Motor neuron (in vitro differentiated cells): ENCODE measurements at places on chromosomes 7 and 10. TPM values are rescaled to one million over a fixed set of nuclear protein-coding genes. Genes with fewer than 3 reads are reported as not detected.

GRCh38 chr7:107206136-107206535 is 37.3 kb downstream of the HBP1 start:
- ATAC-seq = no peak

DNA sequence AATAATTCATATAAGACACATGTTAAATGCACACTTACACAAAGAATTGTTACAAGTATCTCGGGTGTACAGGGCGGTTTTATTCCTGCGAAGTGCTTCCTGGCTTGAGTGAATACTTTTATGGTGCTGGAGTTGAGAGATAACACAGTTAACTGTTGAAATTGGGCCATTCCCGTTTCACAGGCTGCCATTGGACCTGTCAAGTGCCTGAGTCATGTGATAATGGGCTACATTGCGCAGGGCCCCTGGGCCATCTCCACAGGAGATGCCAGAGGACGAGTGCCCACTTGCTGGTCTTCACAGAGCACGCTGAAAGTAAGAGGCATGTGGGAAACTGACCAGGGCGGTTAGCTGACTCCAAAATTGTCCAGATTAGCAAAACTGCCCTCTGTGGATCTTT is 4.8 kb downstream of the FBH1 start:
- no peak for ATAC-seq

- no peak for ATAC-seq
Observed at GRCh38 chr7:81925530-81925929, 155.7 kb upstream of the HGF start.

GRCh38 chr7:55178863-55179773 is 160.3 kb downstream of the EGFR start:
- ATAC-seq = no peak

- no peak for ATAC-seq
Observed at GRCh38 chr10:21297603-21298383, 227.7 kb downstream of the SKIDA1 start.

The KNDC1 gene
- total RNA-seq = 0.23 and 0.35 TPM in 2 replicates

The EBLN1 gene
- total RNA-seq = not detected in 2 replicates

The PAX4 gene
- not detected in 2 replicates for total RNA-seq
